Activated effector memory CD4-positive, alpha-beta T cell treated with anti-CD3 and anti-CD28 coated beads, Interleukin-2, amount 50 U/mL, for 16 hours (primary cell): ENCODE measurements at places on chromosomes 16 and 17.

DNA sequence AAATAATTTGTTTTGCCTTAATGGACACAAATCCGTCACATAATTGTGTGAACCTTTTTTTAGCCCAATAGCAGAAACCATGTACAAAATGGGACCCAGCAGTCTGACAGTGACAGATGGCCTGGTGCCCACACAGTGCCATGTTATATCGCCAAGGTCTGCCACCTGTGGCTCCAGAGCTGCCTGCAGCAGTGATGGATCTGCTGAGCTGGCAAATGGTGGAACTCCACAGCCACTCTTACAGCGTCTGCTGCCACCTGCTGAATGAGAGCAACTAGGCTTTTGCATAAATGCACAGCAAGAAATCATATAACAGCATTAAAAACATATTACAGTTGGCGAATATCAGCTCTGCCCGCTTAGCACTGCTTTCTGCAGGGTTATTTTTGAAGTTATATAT, 59.4 kb downstream of the NUP93 start:
- no peak for DNase-seq

DNA sequence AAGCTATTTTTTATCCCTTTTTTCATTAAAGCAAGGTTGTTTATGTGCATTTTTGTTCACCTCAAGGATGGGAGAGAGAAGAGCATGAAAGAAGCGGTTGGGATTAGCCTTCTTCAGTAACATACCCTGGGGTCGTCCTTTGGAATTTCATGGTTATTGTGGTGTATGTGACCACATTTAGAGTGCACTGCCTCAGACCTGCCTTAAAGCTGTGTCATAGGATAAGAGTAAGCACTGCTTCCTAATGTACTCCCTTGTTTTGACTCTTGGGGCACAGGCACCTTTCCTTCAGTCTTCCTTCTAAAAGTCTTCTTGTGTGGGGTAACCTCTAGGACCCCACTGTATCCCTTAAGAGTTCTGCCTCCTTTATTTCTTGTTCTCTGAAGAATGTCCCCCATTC, 28.9 kb downstream of the TNRC6A start:
- DNase-seq, result no peak

DNA sequence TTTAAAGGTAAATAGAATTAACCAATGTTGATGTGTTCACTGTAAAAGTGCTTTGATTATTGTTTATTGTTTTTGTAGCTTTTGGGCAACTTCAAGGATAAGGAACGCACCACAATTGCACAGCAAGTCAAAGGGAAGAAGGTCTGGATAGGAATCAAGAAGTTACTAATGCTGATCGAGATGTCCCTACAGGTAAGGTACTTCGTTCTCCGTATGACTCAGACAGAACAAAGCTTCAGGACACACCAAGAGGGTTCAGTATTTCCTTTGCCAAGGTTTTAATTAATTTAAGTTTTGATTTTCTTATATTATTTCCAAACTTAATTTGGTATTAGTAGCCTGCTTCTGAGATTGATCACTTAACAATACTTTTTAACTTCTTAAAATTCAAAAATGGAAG, 67.1 kb downstream of the WNT3 start:
- DNase-seq, result no peak

DNA sequence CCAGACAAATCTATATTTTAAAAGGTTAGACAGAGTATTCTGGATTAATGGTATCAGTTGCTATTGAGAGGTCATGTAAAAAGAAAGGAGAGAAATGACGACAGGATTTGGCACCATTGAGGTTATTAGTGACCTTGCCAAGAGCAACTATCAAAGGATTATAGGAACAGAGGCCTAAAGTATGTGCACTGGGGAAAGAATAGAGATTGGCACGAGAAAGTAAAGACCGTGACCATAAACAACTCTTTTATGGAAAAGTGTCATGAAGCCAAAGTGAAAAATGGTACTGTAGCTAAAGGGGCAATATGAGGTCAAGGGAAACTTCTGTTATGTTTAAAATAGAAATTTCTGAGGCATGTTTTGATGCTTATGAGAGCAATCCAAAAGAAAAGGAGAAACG, 115.2 kb upstream of the KIF2B start:
- DNase-seq, result no peak

- no peak for DNase-seq
Observed at GRCh38 chr16:62102588-62102987, 66.3 kb upstream of the CDH8 start.

DNA sequence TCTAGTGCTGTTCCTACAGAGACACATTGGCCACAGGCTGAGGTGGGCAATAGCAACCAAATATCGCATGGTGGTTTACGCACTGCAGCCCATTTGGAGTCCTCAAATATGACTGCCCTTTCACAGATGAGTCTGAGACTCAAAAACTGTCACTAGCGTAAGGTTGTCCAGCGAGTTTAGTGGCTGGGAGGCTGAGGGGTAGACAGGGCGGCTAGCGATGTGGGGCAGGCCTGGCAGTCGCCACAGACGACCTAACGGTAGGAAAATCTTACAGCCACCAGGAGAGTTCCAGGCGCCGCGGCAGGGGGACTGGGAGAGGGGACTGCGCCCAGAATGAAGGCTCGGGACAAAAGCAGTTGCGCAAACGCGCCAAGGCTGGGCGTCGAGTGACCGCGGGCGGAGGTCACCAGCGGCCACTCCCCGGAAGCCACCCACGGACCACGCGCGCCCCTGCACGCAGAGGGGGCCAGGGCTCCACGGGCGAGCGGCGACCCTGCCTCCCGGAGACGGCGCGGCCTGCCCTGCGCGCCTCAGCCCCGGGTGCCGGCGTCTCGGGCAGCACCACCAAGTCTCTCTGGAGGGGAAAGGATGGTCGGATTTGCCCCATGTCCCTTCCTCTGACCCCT, 699 bp upstream of the MAP1LC3B start:
- DNase-seq, result no peak

DNA sequence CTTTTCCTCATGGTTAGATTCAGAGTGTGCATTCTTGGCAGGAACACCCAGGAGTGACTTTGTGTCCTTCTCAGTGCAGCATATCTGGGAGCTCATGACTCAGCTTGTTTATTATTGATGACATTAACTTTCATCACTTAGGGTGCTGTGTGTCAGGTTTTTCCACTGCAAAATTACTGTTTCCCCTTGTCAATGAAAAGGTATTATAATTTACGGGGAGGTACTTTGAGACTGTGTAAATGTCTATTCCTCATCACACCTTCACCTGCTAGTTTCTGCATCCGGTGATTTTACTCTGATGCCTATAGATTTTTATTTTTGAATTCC, 50.5 kb downstream of the WWP2 start:
- no peak for DNase-seq

GRCh38 chr17:73719588-73720071, 75.4 kb upstream of the SDK2 start:
- DNase-seq, result no peak

- no peak for DNase-seq
Observed at GRCh38 chr17:15232517-15232915, 32.6 kb downstream of the PMP22 start.

DNA sequence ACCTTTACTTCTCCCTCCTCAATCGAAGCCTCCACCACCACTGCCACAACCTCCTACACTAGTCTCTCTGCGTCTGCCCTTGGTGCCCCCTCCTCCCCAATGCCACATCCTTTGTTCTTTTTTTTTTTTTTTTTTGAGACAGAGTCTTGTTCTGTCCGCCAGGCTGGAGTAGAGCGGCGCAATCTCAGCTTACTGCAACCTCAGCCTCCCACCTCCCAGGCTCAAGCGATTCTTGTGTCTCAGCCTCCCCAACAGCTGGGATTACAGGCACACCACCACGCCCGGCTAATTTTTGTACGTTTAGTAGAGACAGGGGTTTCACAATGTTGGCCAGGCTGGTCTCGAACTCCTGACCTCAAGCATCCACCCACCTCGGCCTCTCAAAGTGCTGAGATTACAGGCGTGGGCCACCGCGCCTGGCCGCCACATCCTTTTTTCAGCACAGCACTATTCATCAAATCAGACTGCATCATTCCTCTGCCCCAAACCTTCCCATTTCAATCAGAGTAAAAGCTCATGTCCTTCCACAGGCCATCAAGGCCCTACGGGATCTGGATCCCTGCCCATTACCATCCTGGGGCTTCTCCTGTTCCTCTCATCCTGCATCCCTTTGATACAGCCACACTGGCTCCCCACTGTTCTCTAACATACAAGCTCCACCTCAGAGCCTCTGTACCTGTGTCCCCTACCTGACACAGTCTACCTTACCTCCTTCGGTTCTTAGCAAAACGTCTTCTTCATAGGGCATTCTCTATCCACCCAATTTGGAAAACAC, 2.0 kb downstream of the KLHL11 start:
- peak; percentile 65 for DNase-seq

DNA sequence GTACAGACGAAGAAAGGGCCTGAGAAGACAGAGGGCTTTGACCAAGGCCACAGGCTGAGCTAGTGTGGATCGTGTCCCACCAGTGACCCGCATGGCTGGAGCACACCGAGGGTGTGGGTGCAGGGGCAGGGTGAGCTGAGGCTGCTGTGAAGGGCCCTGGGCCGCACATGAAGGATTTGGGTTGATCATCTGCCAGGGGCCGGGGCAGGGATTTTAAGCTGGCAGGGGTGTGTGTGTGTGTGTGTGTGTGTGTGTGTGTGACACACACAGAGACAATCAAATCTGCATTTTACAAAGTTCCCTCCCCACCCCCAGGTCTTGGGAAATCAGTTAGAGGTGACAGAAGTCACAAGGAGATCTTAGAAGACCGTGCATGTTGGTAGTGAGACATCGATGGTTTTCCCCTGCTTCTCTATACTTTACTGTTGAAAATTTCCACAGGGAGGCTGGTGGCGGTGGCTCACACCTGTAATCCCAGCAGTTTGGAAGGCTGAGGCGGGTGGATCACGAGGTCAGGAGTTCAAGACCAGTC, 65.2 kb downstream of the SRCIN1 start:
- DNase-seq, result no peak

GRCh38 chr17:79500745-79501618, 109.9 kb downstream of the RBFOX3 start:
- DNase-seq, result no peak

DNA sequence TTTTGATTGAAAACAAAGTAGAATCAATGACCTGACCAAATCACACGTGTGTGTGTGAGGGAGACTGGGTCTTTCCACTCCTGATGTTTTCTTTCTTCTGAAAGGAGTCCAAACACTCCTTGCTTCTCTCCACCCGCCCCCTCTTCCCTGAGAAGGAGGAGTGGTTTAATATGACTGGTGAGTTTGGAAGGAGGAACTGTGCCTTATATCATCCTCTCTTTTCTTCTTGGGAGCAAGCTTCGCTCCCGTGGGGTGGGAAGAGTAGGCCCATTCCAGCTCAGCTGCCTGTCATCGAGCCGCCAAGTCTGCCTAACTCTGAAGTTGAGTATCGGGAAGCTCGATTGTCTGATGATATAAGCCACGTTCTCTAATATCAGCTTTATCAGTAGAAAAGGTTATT, 96.5 kb downstream of the YPEL2 start:
- DNase-seq, result no peak

- DNase-seq, result no peak
Observed at GRCh38 chr17:9672691-9673090, 27.4 kb downstream of the USP43 start.

- DNase-seq, result no peak
Observed at GRCh38 chr17:75205793-75206163, 299 bp downstream of the NUP85 start.

GRCh38 chr16:2231016-2231931, 5.0 kb upstream of the DNASE1L2 start:
- DNase-seq, result no peak

DNA sequence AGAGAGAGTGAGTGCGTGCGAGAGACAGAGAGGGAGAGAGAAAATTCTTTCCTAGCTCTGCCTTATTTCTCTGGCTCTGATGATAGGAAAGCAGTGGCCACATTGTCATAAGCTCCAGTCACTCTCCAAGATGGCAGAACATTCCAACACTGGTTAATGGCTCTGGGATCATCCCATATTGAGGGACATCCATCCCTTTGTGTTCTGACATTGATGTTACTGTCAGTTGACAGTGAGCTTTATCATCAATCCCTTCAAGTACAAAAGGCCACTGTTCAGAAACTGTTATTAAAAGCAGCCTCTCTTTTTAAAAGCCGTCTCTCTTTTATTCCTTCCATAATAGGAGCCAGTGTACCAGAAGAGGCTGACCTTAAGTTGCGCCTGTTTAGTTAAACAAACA, 1084.9 kb upstream of the RBFOX1 start:
- no peak for DNase-seq

DNA sequence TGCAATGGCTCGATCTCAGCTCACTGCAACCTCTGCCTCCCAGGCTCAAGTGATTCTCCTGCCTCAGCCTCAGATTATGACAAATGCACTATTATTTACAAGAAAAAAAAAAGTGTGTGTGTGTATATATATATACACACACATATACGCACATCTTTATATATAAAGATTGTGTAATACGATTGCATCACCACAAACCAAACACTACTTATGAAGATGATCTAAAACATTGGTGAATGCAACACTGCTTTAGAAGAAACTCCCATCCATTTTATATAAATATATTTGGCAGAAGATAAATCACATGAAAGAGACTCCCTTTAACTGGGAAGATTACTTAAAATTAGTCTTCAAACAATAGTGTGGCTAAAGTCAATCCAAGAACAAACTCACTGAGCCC, 96.7 kb downstream of the SYCE1L start:
- no peak for DNase-seq

GRCh38 chr17:78559749-78560368, 17.3 kb downstream of the DNAH17 start:
- DNase-seq, result no peak

GRCh38 chr16:53826658-53827057, 122.7 kb downstream of the FTO start:
- no peak for DNase-seq

- DNase-seq, result no peak
Observed at GRCh38 chr16:77937473-77938149, 84.7 kb upstream of the CLEC3A start.

- no peak for DNase-seq
Observed at GRCh38 chr16:87178977-87179376, 138.2 kb downstream of the C16orf95 start.

GRCh38 chr17:48549914-48550501, 5.1 kb upstream of the HOXB2 start:
- no peak for DNase-seq

DNA sequence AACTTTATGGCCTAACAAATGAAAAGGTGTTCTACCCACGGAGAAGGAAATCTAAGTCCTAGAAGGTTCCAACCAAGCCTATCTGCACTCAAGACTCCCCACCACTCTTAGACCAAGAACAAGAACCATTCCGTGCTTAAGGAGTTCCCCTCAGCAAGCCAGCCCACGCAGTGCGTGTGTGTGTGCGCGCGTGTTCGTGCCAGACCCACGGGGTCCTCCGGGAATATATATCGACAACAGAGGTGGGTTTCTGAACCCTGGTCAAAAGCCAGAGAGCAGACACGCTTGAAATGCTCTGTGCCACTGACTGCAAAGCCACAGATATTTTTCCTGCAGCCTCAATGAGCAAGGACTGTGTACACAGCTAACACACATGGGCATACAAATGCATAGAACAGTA, 70.7 kb downstream of the SLC39A11 start:
- DNase-seq, result no peak
